NB4 (cell line): ENCODE measurements at places on chromosomes 1 and 21.
A peak's percentile ranks its signal among the peaks of the same experiment; 100 is the strongest.

DNA sequence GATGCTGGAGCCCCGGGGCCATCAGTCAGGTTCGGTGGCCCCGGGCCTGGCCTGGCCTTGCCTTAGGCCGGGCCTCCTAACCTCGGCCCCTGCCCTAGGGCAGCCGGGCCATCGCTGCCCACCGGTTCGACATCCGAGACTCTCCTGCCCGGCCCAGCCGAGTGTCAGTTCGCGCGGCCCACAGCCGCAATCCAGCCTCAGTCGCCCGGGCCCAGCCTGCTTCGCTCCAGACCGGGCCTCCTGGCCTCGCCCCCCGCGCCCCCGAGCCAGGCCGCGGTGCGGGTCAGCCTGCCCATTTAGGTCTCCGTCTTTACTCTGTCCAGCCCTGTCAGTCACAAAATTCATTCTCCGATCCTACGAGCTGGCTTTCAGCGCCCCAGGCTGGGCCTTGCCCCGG lies 777 bp downstream of the LRRC41 start:
- DNase-seq: no peak

GRCh38 chr1:94796266-94796665 lies 23.9 kb upstream of the SLC44A3 start:
- no peak for DNase-seq

GRCh38 chr1:12613180-12613579 lies 4.8 kb downstream of the DHRS3 start:
- no peak for DNase-seq

- no peak for DNase-seq
These were observed 10.9 kb upstream of the BARHL2 start for GRCh38 chr1:90727917-90728501.

GRCh38 chr1:157069601-157070000 lies 24.1 kb upstream of the ARHGEF11 start:
- DNase-seq: no peak

DNA sequence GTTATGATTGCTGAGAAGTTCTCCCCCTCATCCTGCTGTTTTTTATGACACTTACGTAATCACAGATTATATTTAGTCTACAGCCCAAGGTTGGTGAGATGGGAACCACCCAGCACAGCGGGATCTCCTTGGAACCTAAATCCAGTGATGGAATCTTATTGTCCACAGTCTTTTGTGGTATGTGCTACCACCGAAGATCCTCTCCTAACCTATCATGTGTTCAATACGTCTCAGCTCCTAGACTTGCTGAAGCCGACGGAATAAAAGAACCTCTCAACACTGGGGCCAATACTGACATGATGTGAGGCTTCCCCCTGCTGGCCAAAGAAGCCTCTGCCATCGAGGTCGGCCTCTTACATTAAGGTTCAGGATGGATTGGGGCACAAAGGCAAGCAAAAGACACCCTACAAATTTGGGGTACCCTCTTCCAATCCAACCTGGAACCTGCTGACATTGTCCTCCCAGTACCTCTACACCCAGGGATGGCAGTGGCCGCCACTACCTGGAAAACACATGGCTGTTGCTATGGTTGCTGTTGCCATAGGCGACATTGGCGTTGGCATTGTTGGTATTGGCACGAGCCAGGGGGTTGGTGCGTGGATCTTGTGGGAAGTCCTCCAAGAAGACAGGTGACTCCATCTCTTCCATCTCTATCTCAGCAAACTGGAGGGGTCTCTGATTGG lies 19.4 kb upstream of the KIF21B start:
- peak; percentile 84 for DNase-seq

GRCh38 chr1:162530307-162530987 lies 31.1 kb upstream of the UAP1 start:
- no peak for DNase-seq

- no peak for DNase-seq
These were observed 434.3 kb downstream of the PTPRC start for GRCh38 chr1:199073166-199073565.

GRCh38 chr1:153597206-153597605 lies 15.7 kb downstream of the S100A16 start:
- DNase-seq: peak; percentile 45

DNA sequence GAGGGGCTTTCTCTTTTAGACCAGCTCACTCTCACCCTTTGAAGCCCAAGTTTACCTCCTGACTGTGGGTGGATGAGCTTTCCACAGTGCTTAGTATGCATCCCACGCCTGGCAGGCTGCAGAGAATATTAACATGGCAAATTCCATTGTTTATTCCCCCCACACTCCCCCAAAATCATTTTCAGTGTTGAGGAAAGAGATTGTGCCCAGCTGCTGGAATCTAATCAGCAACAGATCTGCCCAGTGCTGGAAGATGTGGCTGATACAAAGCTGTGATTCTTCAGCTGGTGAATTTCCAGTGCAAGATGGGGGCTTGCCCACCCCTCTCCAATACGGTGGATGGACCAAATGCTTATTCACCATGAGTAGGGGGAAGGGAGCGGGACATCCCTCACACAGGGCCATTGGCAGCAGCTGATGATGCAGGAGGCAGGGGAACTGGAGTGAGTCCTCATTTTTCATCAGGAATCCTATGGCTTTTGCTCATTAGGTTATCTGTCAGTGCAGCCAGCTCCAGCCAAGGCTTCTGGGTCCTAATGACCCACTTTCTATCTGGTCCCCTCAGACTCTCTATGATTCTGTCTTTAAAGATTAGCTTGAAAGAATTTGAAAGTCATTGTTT lies 39.7 kb upstream of the KCNA3 start:
- DNase-seq: no peak

- no peak for DNase-seq
These were observed 18.8 kb downstream of the GATAD2B start for GRCh38 chr1:153903841-153904455.

DNA sequence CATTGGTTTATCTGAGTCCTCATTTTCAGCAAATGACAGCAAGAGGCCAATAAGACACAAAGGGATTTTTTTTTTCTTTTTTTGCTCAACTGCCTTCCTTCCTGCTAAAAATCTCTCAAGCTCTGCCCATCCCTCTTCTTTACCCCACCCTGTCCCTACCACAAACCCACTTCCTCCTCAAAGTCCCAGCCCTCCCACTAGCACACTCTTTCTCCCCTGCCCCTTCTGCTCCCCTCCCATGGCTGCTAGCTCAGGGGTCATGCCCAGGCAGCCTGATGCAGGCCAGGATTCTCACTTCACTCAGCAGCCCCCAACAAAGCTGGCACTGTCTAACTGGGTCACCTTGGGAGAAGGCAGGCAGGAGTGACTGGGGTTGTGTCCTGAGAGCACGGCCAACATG lies 28.8 kb upstream of the PPP2R5A start:
- peak; percentile 92 for DNase-seq

DNA sequence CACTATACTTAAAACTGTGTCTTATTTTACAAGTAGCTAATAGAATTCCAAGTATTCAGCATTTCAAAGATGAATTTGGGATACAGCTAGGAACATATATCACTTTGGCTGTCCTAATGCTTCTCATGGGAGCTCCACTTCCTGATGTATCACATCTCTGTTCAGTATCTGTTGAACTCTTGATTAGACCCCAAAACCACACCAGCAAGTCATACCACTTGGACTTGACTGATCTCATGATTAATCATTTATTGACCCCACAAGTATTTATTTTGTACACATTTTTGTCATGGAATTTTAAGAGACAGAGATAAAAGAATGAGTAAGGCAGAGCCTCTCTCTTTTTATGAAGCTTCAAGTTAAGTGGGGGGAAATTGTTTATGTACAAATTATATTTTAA lies 30.0 kb downstream of the TMPRSS15 start:
- DNase-seq: no peak

- DNase-seq: no peak
These were observed 108.5 kb downstream of the CACHD1 start for GRCh38 chr1:64578270-64578973.

GRCh38 chr1:168755800-168756418 lies 26.9 kb upstream of the DPT start:
- DNase-seq: no peak

DNA sequence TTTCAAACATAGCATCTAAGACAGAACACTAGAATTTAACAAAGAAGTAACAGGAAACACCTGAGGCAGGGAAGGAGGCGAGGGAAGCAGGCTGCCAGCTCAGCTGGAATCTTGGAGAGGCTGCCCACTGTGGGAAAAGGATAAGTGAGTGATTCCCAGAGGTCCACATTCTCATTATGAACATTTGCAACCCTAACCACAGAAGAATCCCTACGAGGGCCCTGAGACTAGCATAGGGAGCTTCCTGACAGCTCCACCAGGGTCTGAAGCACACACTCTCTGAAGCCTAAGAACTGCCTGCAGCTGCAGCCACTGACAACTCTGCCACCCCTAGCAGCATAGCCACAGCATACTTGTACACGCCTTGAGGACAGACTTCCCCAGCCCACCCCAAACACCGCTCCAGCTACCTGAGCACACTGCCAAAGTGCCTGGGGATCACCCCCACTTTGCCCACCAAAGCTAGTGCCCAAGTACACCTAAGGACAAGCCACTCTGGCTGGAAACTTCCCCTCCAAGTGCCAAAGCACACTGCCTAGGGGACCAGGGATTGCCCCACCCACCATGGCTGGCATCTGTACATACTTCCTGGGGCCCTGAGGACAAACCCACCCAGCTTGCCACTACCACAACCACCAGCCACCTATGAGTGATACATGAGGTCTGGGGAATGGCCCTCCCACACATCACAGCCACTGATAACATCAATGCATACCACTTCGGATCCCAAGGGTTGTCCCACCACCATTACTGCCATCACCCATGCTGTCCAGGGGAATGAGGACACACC lies 76.6 kb upstream of the GUCA2A start:
- DNase-seq: no peak

DNA sequence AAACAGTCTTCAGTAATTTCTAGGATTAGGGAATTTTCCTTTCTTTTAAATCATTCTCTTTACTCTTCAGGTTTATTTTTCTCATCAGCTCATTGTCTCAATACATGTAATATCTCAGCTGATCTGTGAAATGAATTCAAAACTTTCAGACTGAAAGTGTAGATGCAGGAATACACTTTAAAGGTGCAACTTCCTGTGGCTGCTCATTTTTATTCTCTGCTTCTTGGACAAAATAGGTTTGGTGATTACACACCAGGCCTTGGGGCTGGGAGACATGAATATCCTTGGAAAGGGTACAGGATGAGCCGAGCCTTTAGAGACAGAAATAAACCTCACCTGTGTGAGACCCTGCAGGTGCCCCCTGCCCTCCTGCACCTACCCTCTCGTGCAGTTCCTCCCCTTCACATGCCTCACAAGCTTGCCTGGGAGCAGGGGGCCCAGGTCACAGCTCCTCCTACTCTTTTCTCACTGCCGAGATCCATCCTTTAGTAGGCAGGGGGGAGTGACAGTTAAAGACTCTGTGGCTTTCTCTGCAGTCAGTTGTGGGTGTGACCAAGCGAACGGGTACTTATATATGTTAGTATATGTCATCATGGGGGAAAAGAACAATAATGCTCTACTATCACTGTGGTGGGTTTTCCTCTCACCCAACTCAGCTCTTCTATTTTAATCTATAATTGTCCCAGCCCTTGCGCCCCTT lies 23.6 kb downstream of the XCL2 start:
- peak; percentile 88 for DNase-seq

DNA sequence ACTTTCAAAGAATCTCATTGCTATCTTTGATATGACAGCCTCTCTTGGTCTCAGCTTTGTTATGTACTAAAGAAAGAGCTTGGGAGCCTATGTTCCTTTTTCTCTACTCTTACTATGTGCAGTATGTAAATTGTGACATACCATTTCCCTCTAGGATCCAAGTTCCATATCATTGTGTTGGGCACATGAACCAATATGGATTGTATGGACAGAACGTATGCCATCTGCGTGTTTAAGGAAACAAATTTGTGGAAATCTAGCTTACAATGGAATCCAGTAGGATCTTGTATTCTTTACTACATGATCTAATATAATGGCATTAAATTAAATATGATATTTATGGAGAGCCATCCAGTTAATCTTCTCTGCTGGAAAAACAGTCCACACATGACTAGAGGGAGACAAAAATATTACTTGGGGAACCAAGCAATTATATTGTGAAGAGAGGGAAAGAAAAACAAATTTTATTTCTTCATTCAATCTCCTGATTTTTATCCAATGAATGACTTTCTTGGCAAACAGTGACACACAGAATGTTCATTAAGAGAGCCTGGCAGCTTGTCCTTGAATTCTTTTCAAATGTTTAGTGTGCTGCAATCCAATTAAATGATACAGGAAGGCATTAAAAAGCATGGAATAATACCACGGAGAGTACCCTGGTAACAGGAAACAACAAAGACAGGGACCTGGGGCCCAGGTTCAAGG lies 106.5 kb upstream of the DAB1 start:
- DNase-seq: no peak

DNA sequence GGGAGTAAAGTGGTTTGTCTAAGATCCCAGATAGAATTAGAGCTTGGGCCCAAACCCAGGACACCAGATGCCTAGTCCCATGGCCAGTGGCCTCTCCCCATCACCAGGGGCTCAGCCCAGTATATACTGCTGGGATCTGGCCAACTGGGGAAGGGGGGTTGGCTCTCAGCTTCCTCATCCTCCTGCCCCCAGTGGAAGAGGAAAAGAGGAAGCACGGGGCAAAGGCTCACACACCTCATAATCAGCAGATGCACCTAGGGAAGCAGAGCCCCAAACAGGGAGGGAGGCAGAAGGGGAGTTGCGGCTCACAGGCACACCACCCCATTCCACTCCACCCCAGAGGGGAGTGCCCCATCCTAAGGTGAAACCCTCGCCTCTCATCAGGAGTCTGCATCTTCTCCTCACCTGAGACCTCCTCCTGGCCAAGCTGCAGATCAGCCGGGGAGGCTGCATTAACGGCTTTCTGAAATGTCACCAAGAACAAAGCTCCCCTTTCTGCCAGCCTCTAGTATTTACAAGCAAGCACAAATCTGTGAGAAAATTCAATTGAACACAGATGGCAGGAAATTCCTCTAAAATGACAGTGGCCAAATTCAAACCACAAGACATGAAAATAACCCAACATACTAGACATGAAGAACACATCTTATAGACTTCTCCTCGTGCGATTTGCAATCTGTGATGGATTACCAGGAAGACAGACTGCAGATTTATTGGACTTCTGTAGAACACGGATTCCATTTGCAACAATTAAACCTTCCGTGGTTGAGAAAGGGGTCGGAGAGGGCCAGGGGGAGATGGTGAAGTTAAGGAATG lies 82.8 kb downstream of the GLIS1 start:
- DNase-seq: no peak

DNA sequence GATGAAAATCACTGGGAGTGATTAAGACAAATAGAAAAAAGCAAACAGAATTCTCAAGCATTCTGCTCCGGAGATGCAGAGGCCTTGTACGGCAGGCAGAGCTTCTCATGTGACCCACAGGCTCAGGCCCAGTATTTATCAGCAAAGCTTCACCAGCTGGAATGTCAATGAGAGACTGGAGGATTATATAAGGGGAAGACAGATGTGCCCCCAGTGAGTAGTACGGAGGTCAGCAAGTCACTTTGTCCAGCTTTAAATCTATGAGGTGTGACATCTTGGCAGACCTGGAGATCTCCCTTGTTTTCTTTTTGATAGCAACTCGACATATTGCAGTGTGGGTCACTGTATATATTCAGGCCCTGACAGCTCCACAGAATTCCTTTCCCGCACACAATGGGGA lies 106.8 kb downstream of the HHIPL2 start:
- no peak for DNase-seq
